Bronchial epithelial cell (primary cell): ENCODE measurements at places on chromosomes 2 and 18. TPM values are rescaled to one million over a fixed set of nuclear protein-coding genes. Genes with fewer than 3 reads are reported as not detected.

DNA sequence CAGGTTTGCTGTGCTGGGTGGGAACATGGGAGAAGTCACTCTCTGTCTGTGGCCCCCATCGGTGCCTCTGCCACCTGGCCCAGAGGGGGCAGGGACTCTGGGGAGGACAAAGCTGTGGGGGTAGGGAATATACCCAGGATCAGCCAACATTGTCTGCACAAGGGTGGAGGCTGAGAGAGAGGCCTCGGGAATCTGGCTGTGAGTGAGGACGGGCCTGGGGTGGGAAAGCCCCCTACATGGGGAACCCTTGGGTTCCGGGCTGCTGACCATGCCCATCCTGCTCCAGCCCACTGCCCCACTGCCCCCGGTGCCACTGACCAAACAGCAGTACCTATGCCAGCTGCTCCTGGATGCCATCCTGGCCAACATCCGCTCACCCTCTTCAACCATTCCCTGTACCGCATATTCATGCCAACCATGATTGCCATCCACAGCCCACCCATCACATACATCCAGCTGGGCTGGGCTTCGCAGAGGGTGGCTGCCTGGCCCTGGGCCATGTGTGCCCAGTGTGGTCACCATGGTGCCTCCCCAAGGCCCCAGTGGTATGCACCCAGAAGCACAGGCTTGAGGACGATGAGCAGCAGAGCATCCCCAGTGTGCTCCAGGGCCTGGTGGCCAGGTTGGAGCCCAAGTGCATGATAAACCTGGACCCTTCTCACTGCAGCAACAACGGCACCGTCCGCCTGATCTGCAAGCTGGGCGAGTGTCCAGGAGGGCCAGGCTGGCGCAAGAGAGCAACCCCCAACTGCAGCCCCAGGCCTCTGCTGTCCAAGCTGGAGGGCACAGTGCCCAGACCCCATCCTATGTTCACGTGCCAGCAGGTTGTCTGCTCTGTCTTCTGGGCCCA is 6.9 kb upstream of the POTEF start:
- no peak for DNase-seq

- DNase-seq: no peak
Measured at GRCh38 chr2:224433442-224433841, 31.5 kb upstream of the FAM124B start.

DNA sequence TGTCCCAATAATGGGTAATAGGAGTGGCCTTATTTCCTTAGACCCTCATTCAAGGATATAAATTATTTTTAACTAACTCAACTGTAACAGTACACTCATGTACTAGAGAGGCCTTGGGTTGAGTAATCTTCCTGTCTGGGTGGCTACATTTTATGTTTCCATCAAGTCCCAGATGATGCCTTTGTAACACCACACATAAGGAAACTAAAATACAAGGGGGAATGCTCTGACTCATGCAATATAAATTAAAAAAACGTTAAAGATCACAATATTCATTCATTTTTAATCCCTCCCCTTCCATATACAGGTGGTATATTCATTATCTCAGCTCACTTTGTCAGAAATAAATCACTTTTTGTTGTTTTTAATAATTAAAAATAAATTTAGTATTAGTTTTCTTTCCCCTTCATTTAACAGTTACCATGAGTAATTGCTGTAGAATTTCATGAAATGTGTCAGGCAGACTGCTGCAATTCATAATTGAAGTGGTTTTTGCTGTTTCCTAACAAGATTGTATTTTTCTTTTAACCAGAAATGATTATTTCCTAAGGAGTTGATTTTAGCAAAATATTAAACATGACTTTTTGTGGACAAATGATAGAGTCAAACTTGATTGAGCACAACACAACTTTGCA is 1403.6 kb downstream of the SUCLG1 start:
- DNase-seq: peak; percentile 84

Gene DNAH7
- total RNA-seq: under 0.01 and 0.26 TPM in 2 replicates

DNA sequence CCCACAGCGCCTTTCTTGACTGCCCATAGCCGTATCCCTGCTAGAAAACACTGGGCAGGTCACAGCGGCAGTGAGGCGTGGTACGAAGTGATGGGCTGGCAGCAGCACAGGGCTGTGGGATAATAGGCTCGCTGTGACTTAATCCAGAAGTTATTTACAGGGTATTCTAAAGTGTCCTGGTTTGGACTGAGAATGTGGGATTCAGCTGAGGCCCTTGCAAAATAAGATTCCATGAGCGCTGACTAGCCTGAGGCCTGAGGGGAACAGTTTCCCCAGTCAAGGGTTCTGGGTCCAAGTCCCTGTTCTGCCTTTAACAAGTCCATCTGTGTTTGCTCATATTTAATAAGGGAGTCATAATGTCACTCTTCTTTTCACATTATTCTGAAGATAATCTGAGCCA is 34.6 kb downstream of the SETBP1 start:
- DNase-seq: peak; percentile 44

- no peak for DNase-seq
Measured at GRCh38 chr18:48099481-48100164, 169.2 kb upstream of the SMAD2 start.

GRCh38 chr18:365651-366050 is 97.8 kb upstream of the THOC1 start:
- DNase-seq: no peak

- no peak for DNase-seq
Measured at GRCh38 chr2:116585669-116586327, 1228.7 kb upstream of the DDX18 start.

GRCh38 chr2:42851740-42852250 is 59.4 kb upstream of the HAAO start:
- DNase-seq: no peak

- no peak for DNase-seq
Measured at GRCh38 chr2:236888794-236889780, 196.6 kb upstream of the COPS8 start.

GRCh38 chr18:62420513-62421209 is 95.6 kb downstream of the TNFRSF11A start:
- peak; percentile 75 for DNase-seq

DNA sequence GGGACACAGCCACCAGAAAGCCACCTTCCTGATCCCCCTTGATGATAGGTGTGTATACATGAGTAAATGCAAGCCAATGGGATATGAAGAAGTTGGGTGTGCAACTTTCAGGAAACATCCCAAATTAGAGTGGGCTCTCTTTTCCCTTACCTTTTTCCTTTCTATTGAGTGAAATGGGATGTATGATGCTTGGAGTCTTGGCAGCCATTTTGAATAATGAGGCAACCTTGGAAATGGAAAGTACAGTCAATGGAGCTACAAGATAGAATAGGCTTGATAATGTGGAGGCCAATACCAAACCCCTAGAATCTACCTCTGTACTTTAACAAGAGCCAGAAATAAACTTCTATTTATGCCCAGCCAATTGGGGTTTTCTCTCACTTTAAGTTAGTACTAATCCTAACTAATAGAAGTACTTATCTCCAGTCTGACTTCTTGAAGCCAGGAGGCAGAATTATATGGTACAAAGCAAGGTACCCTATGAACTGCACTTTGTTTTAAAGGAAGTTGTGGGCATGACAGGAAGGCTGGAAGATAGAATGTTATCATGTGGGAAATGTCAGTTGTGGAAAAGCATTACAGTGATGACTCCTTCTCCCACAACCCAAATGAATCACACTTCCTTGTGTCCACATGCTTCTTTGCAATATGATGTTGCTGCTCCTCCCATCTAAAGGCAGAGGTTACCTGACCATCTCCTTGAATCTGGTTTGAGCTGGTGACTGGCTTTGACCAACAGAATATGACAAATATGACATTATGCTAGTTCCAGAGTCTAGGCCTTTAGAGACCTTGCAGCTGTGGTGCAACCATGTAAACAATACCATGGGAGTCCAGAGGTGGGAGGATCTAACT is 12.9 kb upstream of the NABP1 start:
- DNase-seq: peak; percentile 89

Gene SP140L
- total RNA-seq: 1.6 and 3.6 TPM in 2 replicates

DNA sequence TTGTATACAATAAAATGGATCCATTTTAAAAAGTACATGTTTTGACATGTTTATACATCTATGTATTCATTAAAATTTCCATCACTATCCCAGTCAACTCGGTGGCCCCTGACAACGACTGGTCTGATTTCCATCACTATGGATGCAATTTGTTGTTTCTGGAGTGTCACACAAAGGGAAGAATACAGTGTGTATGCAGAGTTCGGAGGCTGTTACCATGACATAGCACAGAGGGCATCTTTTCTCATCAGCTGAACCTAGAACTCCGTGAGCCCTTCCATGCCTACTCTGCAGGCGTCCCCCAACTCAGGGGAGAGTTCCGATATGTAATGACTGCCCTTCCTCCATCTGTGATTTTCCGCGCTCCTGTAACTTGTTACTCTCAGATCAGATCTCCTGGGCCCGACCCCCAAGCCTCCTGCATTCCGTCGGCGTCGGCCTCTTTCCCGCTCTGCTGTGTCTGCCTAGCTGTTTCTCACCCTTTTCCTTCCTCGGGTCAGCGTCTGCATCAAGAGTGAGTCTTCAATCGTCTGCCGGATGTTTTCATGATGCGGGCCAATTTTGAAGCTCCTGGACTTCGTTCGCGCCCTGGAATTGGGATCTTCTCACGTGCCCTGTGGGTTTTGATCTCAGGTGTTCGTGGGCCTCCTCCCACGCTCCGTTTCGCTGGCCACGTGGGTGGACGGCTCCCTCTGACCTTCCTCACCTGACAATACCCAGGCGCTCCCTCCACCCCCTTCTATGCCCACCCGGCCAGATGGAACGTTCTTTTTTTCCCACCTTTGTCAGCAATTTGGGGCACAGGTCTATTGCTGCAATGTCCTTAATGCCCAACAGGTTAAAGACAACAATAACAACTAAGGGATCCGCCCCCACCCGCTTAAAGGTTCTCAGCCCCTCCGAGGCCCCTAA is 161.0 kb downstream of the TWIST2 start:
- DNase-seq: no peak

DNA sequence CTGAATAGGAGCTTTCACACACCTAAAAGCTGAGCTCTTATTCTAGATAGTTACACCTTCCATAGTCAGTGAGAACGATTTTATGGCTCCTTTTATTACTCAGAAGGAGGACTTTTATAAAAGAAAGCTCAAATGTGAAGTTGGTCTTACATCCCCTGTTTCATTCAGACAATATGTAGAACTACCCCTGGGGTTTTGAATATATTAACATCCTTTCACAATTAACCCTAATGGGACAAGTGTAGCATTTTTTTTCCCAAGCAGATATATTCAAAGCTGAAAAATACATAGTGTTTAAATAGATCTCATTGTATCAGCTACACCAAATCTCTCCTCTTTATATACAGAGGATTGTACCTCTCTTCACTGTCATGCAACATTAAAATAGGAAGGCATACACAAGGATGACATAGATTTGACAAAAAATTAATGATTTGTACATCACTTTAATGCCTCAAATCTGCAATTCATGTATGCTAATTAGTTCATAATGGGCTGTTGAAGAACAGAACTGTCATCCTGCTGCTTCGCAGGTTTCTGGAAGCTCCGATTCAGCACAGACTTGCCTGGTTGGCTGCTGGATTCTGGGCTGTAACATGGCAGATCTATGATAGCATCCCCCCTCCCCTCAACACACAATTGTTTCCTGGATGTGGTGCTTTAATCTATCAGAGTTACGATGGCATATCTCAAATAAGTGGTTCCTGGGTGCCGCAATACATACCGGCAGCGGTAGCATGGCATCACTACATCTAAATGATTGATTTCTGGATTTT is 129.7 kb upstream of the PARD3B start:
- DNase-seq: no peak

Gene ADD2
- not detected in 2 replicates for total RNA-seq

GRCh38 chr18:24543795-24544498 is 83.5 kb downstream of the HRH4 start:
- DNase-seq: peak; percentile 23

Gene FASTKD1
- total RNA-seq: 15.5 and 15.8 TPM in 2 replicates

- no peak for DNase-seq
Measured at GRCh38 chr2:38192046-38192445, 116.1 kb upstream of the CYP1B1 start.
